ENCODE measurements at places on chromosomes 7 and 10.

DNA sequence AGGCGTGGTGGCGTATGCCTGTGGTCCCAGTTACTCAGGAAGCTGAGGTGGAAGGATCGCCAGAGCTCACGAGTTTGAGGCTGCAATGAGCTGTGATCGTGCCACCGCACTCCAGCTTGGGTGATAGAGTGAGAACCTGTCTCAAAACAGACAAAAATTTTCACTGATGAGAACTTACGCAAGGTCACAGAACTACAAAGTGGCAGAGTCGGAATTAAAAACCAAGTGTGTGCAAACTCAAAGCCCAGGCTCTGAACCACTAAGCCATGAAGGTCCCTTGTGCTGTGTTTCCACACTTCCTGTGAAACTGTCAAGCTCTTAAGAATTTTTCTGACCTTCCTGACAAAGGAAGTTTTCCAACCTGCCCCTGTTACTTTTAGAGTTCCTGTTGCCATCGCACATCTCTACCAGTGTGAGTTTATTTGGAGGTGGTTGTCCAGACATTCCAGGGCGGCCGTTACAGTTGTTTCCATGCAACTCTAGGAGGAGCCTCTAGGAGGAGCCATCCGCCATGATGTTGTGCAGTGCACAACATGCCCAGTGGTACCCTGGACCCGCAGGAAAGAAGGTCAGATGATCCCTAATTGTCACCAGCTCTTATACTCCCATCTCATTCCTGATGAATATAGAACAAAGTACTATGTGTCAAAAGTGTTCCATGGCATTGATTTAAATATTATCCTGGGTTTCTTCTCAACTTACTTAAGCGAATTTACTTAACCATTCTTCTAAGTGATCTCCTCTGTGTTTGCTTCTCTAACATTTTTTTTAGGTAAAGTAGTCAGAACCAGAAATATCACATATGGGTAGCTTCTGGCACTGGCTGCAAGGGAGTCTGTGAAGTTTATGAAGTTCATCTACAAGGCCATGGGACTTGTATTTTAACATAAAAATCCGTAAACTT is 49.0 kb upstream of the LYZL1 start:
- DNase-seq: peak; percentile 15

DNA sequence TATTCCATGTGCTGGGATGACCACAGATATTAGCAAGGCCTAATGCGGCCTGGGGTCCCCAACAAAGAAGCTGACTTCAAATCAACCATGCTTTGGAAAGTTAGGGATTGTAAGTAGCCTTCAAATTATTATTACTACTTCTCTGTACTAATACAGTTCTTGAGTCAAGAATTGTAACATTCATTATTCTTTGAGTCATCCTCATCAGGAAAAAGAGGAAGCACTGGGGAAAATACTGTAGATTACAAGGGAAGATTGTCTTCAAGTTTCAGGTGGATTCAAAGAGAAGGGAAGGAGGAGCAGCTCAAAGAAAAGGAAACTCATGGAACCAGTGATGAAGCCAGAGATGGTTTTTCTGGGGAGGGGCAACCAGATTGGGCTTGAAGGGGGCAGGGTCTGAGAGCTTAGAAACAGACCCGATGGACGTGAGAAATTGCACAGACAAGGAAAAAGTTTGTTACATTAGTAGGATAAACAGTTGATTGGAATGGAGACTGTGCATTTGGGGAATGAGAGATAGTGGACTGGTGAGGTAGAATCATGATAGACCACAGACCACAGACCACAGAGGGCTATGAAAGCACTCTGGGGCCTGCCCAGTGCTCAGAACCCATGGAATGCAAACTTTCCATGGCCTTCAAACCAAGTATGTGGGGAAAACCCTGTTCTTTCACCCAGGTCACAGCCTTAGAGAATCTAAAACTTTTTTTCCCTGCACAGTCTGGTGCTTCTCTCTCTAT is 209.9 kb downstream of the ZNF365 start:
- DNase-seq: no peak

GRCh38 chr7:1562597-1563051 is 6.6 kb upstream of the TMEM184A start:
- no peak for DNase-seq

GRCh38 chr10:116110736-116111135 is 162.3 kb downstream of the GFRA1 start:
- no peak for DNase-seq

- no peak for DNase-seq
Observed at GRCh38 chr7:41133690-41134299, 569.1 kb downstream of the INHBA start.

DNA sequence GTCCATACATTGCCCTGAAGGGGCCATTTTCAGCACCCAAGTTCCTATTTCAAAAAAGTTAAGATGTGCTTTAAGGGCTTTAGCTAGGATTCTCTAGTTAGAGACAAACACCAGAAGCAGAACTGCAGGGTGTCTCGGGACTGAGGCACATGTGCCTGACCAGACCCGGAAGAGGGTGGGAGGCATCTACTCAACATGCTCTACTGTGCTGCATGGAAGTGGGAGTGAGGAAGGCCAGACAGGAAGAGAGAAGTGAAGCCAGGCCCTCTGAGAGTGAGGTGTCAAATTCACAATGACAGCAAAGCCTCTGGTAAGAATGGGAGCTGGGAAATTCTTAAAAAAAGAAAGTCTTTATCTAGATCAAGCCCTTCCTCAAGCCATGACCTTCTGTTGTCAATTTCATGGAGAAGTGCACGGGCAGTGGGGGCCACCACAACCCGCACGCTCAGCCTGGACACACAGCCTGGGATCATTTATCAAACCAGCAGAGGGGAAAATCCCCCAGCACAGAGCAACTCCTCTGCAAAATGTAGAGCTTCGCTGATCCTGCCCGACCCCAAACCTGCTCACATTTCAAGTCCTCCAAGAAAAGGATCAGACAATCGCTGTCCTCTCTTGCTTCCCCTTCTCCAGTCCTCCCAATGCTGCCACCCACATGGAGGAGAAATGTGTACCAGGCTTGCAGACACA is 38.7 kb downstream of the PLXNA4 start:
- peak; percentile 44 for DNase-seq

DNA sequence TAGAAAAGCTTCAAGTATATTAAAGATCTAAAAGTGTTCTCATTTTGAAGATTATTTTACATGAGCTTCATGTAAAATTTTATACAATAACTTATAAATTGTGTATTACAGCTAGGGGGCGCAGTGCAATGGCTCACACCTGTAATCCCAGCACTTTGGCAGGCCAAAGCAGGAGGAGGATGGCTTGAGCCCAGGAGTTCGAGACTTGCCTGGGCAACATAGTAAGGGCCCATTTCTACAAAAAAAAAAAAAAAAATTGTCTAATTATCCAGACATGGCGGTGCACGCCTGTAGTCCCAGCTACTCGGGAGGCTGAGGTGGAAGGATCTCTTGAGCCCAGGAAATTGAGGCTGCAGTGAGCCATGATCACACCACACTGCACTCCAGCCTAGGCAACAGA is 16.6 kb downstream of the ACBD5 start:
- peak; percentile 17 for DNase-seq

GRCh38 chr10:100306861-100307260 is 20.4 kb upstream of the BLOC1S2 start:
- DNase-seq: no peak

DNA sequence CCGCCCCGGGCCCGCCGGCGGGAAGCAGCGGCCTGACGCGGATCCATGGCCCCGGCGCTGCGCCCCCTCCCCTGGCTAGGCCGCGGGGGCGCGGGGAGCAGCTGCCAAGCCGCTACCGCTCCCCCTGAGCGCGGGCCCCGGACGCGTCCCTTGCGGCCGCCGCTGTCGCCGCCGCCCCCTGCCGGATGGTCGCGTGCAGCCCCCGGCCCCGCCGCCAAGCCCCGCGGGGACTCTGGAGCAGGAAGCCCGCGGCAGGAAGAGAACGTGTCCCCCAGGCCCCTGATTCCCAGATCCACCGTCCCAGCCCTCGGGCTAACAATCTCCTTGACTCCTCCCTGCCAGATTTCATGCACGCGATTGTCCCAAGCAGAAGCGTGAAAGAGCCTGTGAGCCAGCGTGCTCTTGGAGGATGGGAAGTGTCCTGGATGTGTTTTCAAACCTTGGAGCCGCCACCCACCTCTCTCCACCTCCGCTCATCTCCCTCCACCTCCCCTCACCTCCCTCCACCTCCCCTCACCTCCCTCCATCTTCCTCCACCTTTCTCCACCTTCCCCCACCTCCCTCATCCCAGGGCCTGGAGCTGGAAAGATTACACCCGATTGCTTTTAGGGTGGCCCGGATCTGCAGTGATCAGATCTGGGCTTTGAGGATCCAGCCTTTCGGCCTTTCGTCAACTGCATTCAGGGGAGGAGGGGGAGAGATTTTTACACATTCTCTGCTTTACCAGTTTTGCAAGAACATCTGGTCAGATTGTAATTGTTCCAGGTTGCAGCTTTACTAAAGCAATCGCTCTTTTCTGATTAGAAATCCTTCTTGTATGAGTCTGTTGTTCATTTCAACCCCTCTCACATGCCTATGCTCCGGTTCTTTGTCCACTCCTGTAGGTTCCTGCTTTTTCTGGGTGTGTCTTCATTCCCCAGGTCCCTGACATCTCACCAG is 570 bp upstream of the PRTFDC1 start:
- peak; percentile 76 for DNase-seq

- no peak for DNase-seq
Observed at GRCh38 chr10:77030974-77031373, 606.6 kb downstream of the KCNMA1 start.

DNA sequence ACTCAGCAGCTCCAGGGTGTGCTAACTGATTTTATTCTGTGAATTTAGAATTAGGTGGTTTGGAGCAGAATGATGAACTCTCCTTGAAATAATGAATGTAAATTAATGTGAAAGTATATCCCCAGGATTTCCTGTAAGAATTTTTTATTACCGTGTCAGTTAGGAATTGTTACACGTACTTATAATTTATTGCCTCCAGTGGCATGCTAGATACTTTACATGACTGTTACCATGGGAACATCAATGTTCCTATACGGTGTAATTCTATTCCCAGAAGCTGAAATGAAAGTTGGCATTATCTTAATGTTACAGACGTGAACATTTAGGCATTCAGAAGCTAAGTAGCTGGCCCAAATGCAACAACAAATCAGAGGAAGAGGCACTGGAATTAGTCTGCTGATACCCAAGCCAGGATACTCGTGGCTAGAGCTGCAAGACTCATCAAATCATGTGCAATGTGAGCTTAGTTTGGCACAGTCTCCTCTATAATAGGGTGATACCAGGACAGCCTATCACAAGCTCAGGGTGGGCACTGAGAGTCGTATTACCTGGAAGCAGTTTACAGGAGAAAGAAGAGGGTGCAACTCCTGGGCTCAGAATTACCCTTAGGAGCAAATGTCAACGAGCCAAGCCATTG is 30.0 kb upstream of the PRKAR2B start:
- no peak for DNase-seq

DNA sequence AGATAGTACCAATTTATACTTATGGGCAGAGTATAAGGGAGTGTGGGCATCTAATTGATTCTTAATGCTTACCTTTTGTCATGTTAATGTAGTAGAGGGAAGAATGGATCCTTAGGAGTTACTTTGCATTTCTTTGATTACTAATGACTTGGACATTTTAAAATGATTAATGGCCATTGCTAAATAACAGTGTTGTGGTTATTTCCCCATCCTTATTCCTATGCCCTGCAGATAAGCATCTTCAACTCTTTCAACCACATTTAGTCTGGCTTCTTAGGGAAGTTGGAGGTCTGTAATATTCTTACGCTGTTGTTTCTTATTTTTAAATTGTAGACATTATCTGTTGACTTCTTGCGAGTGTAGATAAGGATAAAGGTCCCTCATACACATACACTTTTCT is 37.2 kb downstream of the KAT6B start:
- no peak for DNase-seq

GRCh38 chr7:66099551-66100407 is 14.9 kb upstream of the CRCP start:
- DNase-seq: peak; percentile 50

GRCh38 chr7:19095353-19095860 is 22.0 kb downstream of the TWIST1 start:
- DNase-seq: no peak

DNA sequence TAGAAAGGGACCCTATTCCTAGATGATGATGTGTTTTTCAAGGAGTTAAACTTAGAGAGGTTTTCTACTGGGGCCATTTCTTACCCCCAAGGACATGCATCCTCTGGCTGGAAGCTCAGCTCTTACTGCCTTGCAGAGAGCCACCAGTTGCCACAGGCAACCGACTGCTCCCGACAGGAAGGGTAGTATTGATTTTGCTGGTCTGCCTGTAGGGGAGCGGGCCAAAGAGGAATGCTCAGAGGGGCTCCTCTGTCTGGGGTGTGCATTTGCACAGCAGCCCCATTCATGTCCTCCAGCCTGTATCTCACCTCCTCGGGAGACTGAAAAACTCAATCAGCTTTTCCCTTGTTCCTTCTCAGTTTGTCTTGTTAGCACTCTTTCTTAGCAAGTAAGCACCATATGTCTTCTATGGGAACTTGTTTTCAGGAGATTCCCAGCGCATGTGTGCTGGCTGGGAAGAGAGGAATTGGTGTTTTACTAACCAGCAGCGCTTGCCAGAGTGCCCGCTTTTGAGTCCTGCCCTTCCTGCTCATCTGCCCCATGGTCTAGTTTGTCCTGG is 739.0 kb upstream of the GALNT17 start:
- DNase-seq: peak; percentile 9

DNA sequence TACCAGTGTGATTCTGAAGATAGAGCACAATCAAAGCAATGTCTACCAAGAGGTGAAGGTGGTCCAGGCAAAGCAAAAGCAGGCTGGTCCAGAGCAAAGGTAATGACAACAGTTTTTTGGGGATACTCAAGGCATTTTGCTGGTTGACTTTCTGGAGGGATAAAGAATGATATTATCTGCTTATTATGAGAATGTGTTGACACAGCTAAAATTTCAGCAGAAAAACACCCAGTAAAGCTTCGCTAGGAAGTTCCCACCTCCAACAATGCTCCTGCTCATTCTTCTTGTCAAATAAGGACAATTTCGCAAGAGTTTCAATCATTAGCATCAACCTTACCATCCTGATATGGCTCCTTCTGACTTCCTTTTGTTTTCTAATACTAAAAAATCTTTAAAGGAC is 24.1 kb downstream of the GPR85 start:
- DNase-seq: no peak

- no peak for DNase-seq
Observed at GRCh38 chr7:11540271-11540761, 291.7 kb downstream of the THSD7A start.

Measured in nephron progenitor cell (in vitro differentiated cells).